ENCODE measurements at places on chromosomes 2 and 18.

- no peak for DNase-seq
These were observed 38.0 kb downstream of the MFSD6 start for GRCh38 chr2:190446193-190446592.

DNA sequence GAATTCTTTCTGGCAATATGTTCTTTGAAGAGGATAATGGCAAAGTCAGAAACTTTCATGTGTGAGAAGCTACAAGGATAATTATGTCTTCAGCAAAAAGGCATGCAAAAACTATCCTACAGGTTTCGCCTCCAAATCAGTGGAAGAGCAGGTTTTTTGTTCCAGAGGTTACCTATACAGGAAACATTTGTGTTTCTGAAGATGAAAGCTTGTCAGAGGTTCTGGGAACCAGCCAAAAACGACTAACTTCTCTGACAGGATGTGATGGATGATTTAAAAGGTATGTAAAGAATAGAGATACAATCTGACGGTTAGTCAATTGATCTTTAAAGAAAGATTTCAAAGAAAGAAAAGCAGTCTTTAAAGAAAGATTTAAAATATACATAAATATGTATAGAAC is 37.6 kb downstream of the RND3 start:
- DNase-seq, result no peak

- no peak for DNase-seq
These were observed 203.0 kb downstream of the TNS1 start for GRCh38 chr2:217799563-217800432.

DNA sequence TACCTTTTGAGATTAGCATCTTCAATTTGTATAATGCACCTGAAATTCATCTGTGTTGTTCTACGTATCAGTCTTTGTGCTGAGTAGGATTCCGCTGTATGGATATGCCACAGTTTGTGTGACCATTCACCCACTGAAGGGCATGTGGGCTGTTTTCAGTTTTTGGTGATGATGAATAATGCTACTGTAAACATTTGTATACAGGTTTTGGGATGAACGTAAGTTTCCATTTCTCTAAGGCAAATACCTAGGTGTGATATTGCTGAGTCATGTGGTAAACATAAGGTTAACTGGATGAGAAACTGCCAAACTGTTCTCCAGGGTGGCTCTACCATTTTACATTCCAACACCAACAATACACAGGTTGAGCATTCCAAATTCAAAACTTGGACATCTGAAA is 35.1 kb downstream of the CABYR start:
- no peak for DNase-seq

DNA sequence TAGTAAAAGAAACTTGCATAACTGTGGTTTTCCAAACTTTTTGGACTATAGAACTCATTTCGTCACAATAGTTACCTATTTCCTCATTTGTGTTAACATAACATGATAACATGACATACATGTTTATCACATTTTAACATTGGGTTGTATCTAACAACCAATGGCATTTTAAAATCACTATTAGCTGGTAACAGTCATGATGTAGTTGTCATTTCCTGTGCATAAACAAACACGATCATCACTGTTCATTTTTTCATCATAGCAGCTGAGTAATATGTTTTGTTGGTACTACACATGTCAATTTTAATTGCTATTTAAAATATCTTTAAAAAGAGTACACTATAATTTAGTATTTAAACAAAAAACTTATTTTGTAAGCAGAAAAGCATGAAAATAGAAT is 402.4 kb downstream of the SATB2 start:
- DNase-seq, result no peak

GRCh38 chr18:80229363-80229762 is 18.0 kb downstream of the PARD6G start:
- no peak for DNase-seq

DNA sequence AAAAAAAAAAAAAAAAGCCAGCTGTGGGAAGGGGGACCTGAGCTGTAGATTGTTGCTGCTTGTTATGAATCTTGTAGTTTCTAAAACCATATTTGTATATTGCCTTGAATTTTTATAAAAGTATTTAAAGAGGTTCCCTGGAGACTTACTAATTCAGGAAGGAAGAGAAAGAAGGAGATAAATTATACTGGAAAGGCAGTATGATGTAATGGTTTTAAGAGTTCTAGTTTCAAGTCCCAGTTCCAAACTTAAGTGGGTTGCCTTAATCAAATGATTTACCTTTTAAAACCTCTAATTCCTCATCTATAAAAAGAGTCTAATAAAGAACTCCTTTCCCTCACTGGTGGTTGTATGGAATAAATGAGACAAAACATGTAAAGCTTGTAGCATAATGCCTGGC is 62.2 kb downstream of the PTRHD1 start:
- DNase-seq, result no peak

GRCh38 chr2:150653351-150653750 is 165.9 kb upstream of the RND3 start:
- no peak for DNase-seq
